ENCODE measurements at places on chromosomes 4 and X. TPM values are rescaled to one million over a fixed set of nuclear protein-coding genes. Genes with fewer than 3 reads are reported as not detected.

- DNase-seq: no peak
These were observed 344.8 kb upstream of the MAGEB2 start for GRCh38 chrX:29870608-29871007.

GRCh38 chr4:119087656-119088055, 48.0 kb upstream of the MYOZ2 start:
- no peak for DNase-seq

DNA sequence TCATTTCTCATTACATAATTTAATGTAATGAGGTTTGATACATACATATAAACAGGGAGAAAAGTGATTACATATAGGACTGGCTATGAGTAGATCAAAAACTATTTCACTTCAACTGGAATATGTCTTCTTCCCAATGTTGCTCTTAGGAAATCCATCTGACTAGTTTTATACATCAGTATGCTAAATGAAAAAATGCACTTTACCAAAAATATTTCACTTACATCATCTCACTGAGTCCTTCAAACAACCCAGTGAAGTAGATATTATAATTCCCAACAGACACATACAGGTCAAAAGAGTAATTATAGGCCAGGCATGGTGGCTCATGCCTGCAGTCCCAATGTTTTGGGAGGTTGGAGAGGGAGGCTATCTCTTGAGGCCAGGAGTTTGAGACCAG, 215.9 kb downstream of the MID1 start:
- DNase-seq: no peak

DNA sequence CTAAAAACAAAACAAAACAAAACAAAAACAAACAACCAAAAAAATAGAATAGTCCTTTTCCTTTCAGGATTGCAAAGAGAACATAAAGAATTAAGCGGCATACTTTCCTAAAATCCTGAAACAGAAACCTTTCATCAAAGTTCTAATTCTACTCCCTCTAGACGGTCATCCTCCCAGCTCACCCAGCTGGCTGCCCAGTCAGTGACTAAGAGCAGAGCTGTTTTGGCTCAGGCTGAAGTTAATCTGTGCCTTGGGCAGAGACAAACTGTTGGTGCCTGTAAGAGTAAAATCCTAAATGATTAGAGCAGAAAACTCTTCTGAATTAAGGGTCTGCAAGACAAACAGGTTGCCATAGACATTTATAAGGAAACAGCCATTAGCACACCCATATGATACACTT, 17.6 kb upstream of the WAS start:
- DNase-seq: no peak

USP51 gene
- total RNA-seq: 1.3 TPM

SASH3 gene
- 123 TPM for total RNA-seq

Data from activated naive CD8-positive, alpha-beta T cell treated with anti-CD3 and anti-CD28 coated beads for 36 hours (primary cell).